Liver (tissue), 10 donors: ENCODE measurements at places on chromosomes 7 and 10.
A peak's percentile ranks its signal among the peaks of the same experiment; 100 is the strongest.

- no peak for DNase-seq
Observed at GRCh38 chr7:155846156-155846555, 33.9 kb upstream of the SHH start.

DNA sequence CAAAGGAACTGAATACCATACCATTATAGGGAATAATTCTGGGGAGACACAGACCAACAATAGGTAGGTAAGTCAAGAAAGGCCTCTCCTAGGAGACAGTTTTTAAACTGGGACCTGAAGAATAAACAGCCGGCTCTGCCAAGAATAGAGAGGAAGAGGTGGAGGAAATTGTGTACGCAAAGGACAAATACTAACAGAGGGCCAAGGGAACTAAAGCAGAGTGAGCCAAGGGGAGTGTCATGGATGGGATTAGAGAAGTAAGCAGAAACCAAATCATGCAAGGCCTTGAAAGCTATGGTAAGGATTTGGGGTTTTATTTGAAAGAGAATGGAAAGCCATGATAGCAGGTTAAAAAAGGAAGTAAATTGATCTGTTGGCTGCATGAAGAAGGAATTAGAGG, 18.1 kb upstream of the ITGB8 start:
- DNase-seq, result no peak

GRCh38 chr10:103668351-103669242, 175.1 kb downstream of the NEURL1 start:
- DNase-seq, result no peak

DNA sequence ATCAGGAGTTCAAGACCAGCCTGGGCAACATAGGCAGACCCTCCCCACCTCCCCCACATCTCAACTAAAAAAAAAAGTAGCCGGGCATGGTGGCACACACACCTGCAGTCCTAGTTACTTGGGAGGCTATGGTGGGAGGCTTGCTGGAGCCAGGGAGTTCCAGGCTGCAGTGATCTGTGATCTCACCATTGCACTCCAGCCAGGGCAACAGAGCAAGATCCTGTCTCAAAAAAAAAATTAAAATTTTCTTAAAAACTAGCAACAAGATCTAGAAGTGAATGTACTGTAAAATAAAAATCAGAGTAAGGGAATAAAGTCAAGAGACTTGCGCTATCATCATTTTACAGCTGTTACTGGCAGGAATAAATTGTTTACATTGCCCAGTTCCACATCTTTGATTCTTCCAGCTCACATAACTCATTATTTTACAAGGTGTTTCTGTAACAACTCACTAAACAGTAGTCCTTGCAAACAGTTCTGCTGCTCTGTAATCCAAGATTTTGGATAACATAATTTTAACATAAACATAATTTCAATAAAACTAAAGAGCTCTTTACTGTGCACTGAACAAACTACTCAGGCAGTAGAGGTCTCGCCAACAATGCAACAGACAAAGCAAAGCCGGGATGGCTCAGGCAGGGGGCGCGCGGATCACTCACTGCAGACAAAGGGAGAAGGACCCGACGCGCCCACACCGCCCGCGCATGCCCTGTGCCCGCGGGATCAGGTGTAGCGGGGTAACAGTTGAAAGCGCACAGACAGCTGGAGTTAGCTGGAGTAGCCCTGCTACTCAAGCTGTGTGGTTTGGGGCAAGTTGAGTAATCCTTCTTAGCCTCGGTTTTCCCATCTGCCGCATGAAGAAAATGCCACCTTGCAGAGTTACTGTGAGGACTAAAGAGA, 73.3 kb upstream of the NFE2L3 start:
- peak; percentile 57 for DNase-seq

- DNase-seq, result no peak
Observed at GRCh38 chr10:73018632-73019031, 64.0 kb upstream of the PLA2G12B start.

GRCh38 chr7:112431803-112432202, 18.5 kb upstream of the IFRD1 start:
- DNase-seq, result no peak

DNA sequence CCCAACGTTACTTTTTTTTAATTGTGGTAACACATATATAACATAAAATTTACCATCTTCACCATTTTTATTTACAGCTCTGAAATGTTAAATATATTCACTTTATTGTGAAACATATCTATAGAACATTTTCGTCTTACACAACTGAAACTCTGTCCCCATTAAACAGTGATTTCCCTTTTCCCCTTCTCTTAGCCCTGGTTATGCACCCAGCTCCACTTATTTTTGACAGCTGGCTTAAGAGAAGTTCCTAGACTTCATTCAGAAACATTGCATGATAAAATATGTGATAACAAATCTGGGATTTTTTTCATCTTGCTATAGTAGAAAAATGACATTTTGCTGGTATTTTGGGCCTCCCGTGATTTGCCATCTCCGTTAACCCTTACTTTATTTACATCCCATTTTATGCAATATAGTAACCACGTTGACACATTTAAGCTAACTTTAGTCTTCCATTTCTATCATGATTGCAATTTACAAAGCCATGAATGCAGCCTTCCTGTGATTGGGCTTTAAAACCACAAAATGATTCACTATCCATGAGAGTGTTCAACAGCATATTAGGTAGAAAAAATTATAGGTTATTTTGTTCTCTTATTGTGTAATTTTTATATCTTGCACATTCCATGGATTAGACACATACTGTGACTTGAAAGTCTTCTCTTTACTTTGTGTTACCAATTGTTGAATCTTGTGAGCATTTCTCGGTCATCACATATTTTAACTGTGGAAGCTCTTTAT, 139.6 kb downstream of the SND1 start:
- DNase-seq, result no peak

- DNase-seq, result no peak
Observed at GRCh38 chr10:79417266-79417665, 28.2 kb downstream of the ZCCHC24 start.

- no peak for DNase-seq
Observed at GRCh38 chr7:72326365-72326764, 85.8 kb downstream of the CALN1 start.

- no peak for DNase-seq
Observed at GRCh38 chr7:54409917-54410316, 132.3 kb upstream of the VSTM2A start.

GRCh38 chr10:71279590-71280170, 39.4 kb upstream of the SLC29A3 start:
- DNase-seq, result no peak

- peak; percentile 35 for DNase-seq
Observed at GRCh38 chr10:48608279-48608681, 3.4 kb upstream of the ARHGAP22 start.

- no peak for DNase-seq
Observed at GRCh38 chr7:88300401-88300945, 6.2 kb downstream of the STEAP4 start.

- no peak for DNase-seq
Observed at GRCh38 chr7:151020231-151020630, 4.1 kb downstream of the ATG9B start.

DNA sequence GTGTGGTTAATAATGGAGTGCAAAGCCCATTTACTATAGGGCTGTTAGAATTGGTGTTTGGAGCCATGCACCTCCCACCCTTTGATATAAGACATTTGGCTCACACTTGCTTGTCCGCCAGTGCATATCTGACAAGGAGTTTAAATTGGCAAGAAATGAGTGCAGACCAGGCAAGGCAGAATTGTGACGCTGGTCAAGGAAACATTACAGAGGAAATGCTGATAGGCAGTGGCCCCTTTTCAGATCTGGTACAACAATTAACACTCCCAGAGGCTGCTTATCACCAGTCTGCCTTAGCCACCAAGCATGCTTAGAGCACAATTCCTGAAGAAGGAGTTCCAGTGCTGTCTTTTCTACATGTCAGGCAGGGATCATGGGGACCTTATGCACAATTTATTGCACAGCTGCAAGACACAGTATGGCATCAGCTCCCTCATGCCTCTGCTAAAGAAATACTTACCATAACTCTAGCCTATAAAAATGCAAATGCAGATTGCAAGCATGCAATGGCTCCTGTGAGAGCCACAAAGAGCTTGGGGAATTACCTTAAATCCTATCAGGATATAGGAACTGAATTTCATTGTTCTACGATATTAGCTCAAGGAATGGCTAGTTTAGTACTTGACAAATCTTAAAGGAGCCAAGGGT, 35.2 kb downstream of the OR13A1 start:
- DNase-seq, result no peak

DNA sequence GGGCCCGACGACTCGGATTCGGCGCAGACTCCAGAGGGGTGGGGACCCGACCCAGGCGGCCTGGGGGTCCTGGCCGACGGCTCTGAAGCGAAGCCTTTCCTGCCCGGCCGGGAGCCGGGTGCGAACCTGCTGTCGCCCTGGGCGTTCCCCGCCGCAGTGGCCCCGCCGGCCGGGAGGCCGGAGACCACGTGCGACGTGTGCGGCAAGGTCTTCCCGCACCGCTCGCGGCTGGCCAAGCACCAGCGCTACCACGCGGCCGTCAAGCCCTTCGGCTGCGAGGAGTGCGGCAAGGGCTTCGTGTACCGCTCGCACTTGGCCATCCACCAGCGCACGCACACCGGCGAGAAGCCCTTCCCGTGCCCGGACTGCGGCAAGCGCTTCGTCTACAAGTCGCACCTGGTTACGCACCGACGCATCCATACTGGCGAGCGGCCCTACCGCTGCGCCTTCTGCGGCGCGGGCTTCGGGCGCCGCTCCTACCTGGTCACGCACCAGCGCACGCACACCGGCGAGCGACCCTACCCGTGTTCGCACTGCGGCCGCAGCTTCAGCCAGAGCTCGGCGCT, 15.4 kb downstream of the ZNF316 start:
- no peak for DNase-seq

- DNase-seq, result no peak
Observed at GRCh38 chr7:150587551-150587950, 20.4 kb downstream of the GIMAP4 start.

GRCh38 chr7:140475747-140476333, 3.5 kb downstream of the MKRN1 start:
- DNase-seq, result no peak

- peak; percentile 63 for DNase-seq
Observed at GRCh38 chr10:102645388-102645740, 1.1 kb downstream of the TRIM8 start.

GRCh38 chr7:50781381-50782293, 1.1 kb downstream of the GRB10 start:
- no peak for DNase-seq

DNA sequence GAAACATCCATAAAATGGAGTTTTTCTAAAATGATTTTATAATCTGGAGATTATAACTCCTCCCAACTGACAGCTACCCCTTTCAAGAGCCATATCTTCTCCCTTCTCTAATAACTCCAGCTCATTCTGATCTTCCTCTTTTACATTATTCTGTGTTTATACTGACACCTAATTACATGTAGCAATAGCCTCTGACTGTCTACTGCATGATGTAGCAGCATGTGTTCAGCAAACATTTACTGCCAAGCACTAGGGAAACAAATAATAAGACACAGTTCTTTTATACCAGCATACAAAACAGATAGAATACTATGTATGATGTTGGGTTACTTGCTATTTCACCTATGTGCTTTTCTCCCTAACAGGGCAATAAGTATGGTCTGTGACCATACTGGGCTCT, 20.7 kb downstream of the RBM28 start:
- DNase-seq, result no peak

DNA sequence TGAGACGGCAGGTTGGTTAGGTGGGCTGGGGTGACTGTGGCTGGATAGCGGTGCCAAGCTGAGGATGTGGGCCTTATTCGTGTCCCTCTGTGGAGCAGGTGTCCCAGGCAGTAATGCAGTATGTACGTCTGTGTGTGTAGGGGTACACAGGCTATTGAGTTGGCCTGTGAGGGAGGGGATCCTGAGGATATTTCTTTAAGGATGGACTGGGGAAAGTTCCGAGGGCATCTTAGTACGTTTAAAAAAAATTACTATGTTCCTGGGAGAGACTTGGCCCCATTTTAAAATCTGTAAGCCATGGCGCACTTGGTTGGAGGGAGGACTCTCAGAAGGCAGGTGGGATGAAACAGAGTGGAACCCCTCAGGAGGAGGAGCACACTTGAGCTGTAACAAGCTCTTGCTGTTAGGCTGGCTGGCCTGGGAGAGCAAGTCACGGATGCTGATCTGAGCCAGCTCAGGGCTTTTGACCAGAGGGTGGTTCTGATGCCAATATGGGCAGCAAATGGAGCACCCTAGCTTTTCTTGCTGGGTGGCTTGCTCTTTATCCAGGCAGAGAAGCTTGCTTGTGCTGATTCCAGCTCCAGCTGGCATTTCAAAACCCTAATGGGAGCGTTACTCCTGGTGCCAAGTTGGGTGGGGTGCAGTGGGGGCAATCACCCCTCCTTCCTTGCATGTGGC, 765 bp downstream of the WBP1L start:
- DNase-seq, result no peak

- no peak for DNase-seq
Observed at GRCh38 chr7:71925663-71926062, 486.5 kb downstream of the CALN1 start.

GRCh38 chr10:79247373-79248137, 99.7 kb upstream of the PPIF start:
- no peak for DNase-seq

DNA sequence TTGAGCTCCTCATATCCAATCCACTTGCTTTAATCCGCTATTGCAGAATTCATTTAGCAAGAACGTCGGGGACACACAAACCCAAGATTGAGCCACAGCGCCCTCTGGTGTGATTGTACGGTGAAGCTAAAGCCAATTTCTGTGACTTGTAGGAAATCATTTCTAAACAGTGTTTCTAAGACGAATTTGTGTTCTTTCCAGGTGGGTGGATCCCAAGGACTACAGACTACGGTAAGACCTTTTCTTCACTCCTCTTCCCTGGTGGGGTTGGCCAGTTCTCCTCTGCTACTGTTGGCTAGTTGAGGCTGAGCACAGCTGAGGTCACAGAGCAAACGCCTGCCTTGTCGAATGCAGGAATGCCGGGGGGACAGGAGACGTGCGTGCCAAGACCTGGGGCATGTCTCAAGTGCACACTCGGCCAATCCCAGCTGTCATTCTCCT, 5.2 kb downstream of the DMBT1 start:
- DNase-seq, result peak; percentile 69

GRCh38 chr10:50395271-50395670, 144.0 kb upstream of the ASAH2 start:
- DNase-seq, result no peak

GRCh38 chr7:157656195-157656769, 319.5 kb downstream of the DNAJB6 start:
- no peak for DNase-seq

DNA sequence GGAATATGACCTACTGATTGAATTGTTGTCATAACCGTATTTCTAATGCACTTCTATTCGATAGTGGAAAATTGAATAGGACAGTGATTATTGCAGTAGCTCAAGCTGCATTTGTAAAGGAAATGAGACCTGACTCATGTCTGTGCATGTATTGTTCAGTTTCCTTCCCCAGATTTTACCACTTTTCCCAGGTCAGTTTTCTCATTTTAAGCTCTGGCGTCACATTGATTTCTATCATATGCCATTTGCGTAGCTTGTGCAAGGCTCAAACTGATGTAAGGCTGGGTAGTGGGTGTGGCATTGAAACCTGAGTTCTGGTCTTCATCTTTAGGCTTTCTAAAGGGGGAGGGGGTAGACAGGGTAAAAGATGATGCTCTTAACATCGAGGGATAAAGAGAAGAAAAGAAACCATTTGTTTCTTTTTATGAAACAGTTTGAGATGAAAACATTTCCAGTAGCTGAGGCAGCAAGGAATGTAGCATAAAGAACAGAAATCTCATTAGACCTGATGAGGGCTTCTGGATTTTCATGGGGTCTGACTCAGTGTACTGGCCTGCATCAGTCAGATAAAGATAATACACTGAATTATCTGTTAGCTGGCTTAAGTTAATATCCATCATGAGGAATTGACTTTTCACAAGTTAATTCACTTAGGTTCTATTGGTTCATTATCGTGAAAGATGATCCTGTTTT, 182.3 kb upstream of the CDCA7L start:
- DNase-seq, result no peak

- no peak for DNase-seq
Observed at GRCh38 chr10:132616170-132616995, 78.8 kb downstream of the INPP5A start.
